ENCODE measurements at places on chromosomes 6 and 20. TPM values are rescaled to one million over a fixed set of nuclear protein-coding genes. Genes with fewer than 3 reads are reported as not detected.
A peak's percentile ranks its signal among the peaks of the same experiment; 100 is the strongest.

The PRRT1 gene
- 1.4 TPM for total RNA-seq

The CST4 gene
- total RNA-seq: not detected

The DSTN gene
- total RNA-seq: 463 TPM

The VWA7 gene
- total RNA-seq: 3.4 TPM

The TSHZ2 gene
- 5.2 TPM for total RNA-seq

DNA sequence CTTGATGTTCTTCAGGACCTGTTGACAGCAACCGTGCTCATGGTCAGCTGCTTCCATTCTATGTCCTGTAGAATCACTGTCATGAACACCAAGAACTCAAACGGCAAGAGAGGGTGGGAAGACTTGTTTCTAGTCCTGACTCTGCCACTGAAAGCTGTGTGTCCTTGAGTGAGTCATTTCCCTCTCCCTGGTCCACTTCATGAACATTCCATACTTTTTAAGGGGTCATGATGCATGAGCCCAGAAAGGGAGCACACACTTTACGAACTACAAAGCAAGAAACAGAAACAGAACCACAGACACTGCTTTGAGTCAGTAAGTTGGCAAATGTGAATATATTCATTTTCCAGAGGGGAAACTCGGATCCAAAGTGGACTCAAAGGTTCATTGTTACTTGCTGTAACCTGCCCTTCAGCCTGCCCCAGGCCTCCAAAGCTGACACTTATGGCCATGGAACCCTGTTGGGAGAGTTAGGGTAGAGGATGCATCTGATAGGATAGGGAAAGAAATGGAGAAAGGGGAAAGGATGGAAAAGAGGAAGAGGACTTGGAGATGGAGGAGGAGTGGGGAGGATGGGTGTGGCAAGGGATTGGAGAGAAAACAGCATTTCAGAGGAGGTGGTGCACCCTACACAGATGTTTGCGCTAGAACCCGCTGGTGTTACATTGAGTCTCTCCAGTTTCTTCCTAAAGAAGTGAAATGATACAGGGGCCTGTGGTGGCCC lies 129.8 kb downstream of the FOXO3 start:
- peak overlapping the region; percentile 65 for H3K27ac ChIP-seq
- no peak for DNase-seq
- no peak overlapping the region for H3K4me3 ChIP-seq

GRCh38 chr20:40882152-40882551 lies 146.5 kb upstream of the TOP1 start:
- no peak overlapping the region for H3K27ac ChIP-seq
- H3K4me3 ChIP-seq: no peak overlapping the region
- H3K36me3 ChIP-seq: no peaks in the 10 kb centered on the region

GRCh38 chr6:148952147-148953035 lies 205.6 kb downstream of the UST start:
- H3K4me1 ChIP-seq: no peaks in the 10 kb centered on the region
- no peak overlapping the region for H3K27ac ChIP-seq
- H3K27me3 ChIP-seq: no peaks in the 10 kb centered on the region

GRCh38 chr6:158050107-158050735 lies 68.6 kb downstream of the SYNJ2 start:
- no peaks in the 10 kb centered on the region for H3K36me3 ChIP-seq
- peak; percentile 34 for DNase-seq
- H3K27me3 ChIP-seq: no peaks in the 10 kb centered on the region
- no peak overlapping the region for H3K4me3 ChIP-seq
- no peaks in the 10 kb centered on the region for H3K4me1 ChIP-seq
- H3K27ac ChIP-seq: no peak overlapping the region

- no peak overlapping the region for H3K27ac ChIP-seq
- no peaks in the 10 kb centered on the region for H3K27me3 ChIP-seq
- no peaks in the 10 kb centered on the region for H3K4me1 ChIP-seq
- no peak for DNase-seq
- no peak overlapping the region for H3K4me3 ChIP-seq
- no peaks in the 10 kb centered on the region for H3K36me3 ChIP-seq
Observed at GRCh38 chr20:52039790-52040189, 151.8 kb downstream of the ZFP64 start.

- H3K36me3 ChIP-seq: no peaks in the 10 kb centered on the region
- DNase-seq: no peak
- H3K27ac ChIP-seq: no peak overlapping the region
- no peaks in the 10 kb centered on the region for H3K27me3 ChIP-seq
Observed at GRCh38 chr20:3166338-3166912, 6.8 kb upstream of the FASTKD5 start.

GRCh38 chr6:49766762-49767161 lies 20.3 kb downstream of the PGK2 start:
- no peaks in the 10 kb centered on the region for H3K36me3 ChIP-seq
- no peak for DNase-seq

DNA sequence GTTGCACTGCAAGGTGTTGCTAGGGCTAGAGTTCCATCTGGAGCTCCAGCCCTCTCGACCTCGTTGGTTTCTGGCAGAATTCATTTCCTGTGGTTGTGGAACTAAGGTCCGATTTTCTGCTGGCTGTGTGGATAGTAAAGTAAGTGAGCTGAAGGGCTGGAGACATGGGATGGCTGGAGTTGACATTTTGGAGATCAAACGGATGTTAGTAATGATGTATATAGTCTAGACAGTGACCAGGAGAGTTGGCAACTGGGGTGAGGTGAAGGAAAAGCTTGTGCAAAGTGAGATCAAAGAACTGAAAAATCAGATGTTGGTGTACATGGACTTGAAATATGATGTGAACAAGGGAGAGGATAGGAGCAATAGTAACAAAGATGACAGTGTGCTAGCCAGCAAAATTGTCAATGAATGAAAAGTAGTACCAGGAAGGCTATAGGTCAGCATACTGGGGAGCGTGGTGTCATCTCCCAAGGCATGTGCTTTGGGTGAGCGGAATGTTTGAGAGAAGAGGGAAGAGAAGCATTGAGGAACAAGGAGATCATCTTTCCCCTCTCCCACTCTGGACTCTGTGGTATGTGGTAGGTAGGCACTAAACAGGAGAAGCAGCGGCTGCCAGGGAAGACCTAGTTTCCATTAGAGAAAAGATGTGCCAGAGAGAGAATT lies 7.8 kb downstream of the QRSL1 start:
- no peaks in the 10 kb centered on the region for H3K27me3 ChIP-seq
- peaks cover 7% of the 10 kb centered on the region for H3K36me3 ChIP-seq
- H3K4me3 ChIP-seq: no peak overlapping the region
- H3K27ac ChIP-seq: no peak overlapping the region

DNA sequence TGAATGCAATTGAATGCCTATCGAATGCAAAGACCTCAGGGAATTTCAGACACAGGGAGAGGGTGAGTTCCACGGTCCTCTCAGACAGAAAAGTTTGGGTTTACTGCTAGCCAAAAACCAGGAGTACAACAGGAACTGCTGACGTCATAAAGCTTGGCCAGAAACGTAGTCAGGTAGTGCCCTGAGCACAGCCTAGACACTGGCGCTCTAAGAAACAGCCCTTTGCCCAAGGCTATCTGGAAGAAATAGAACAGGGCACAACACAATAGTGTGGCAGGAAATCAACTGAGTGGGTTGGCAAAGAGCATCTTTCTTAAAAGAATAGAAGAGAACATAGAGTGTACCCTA lies 58.0 kb downstream of the GFOD1 start:
- DNase-seq: no peak
- peaks cover 49% of the 10 kb centered on the region for H3K4me1 ChIP-seq
- no peaks in the 10 kb centered on the region for H3K36me3 ChIP-seq
- no peak overlapping the region for H3K27ac ChIP-seq

DNA sequence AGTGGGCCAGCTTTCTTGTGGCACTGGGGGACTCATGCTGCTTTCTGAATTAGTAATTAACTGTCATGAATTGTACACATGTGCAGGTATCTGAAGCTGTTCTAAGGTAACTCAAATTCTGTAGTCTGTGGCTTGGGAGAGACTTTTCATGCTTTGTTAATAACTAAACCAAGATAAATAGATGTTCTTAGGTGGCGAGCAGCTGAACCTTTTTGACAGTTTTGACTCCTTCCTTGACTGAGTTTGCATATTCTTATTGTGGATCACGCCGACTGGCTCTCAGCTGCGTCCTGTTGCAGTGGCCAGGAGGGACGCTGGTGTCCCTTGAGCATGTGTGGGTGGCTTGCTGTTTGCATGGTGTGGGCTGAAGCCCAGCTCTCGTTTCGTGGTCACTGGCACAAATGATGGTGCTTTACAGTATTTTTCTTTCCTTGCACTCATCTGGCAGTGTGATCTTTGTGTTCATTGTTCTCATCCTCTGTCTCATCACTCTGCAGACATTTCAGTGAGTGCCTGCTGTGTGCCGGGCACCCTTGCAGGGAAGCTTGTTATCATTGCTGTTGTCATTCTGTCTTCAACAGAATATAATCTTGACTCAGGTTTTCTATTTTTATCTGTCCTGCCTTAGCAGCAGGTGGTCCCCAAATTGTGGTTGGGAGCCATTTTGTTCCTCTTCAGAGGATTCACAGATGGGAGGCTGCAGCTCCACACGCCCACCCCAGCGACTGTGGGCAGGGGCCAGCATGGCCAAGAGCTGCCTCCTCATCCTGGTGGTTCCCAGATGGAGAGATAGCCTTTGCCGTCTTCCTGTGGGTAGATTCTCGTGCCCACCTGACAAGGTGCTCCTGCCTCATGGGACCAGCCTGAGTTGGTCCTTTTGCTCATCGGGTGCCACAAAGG lies 39.6 kb downstream of the DUSP22 start:
- peaks cover 26% of the 10 kb centered on the region for H3K4me1 ChIP-seq
- no peak overlapping the region for H3K4me3 ChIP-seq
- H3K36me3 ChIP-seq: no peaks in the 10 kb centered on the region
- no peak overlapping the region for H3K27ac ChIP-seq

All from upper lobe of right lung (tissue), 1 donor.